ENCODE measurements at places on chromosomes 13 and 19.

- DNase-seq = no peak
Observed at GRCh38 chr13:31311921-31312320, 112.1 kb downstream of the B3GLCT start.

DNA sequence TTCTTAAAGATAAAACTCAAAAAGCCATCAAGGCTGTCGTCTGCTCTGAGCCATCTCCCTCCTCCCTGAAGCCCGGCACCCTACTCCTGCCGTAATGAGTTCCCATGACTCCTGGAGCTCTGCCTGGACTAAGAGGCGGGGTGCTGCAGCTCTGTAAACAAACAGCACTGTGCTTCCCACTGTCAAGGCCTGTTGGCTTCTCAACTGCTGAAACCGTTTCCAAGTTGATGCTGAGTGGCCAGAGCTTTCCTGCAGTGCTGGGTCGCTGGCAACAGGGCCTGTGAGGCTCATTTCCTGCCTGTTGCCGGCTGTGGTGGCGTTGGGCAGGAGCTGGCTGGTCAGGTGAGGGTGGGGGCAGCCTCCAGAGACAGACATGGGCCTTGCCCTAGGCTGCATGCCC lies 26.7 kb upstream of the ISYNA1 start:
- no peak for DNase-seq

GRCh38 chr19:15115080-15115479 lies 7.9 kb downstream of the SYDE1 start:
- no peak for DNase-seq

GRCh38 chr19:35868172-35868822 lies at the start of gene APLP1:
Gene APLP1 (plus strand): TSS chr19:35868574. CDS start chr19:35868637, 63 bp downstream.
- DNase-seq = peak; percentile 74

GRCh38 chr13:113404723-113405471 lies 41.0 kb upstream of the GRTP1 start:
- no peak for DNase-seq

GRCh38 chr13:35906636-35907035 lies 224.5 kb downstream of the DCLK1 start:
- DNase-seq = no peak

Measured in activated CD4-positive, CD25-positive, alpha-beta regulatory T cell treated with anti-CD3 and anti-CD28 coated beads, Interleukin-2, amount 50 U/mL, for 72 hours (primary cell).